ENCODE measurements at places on chromosomes 11 and 22.

DNA sequence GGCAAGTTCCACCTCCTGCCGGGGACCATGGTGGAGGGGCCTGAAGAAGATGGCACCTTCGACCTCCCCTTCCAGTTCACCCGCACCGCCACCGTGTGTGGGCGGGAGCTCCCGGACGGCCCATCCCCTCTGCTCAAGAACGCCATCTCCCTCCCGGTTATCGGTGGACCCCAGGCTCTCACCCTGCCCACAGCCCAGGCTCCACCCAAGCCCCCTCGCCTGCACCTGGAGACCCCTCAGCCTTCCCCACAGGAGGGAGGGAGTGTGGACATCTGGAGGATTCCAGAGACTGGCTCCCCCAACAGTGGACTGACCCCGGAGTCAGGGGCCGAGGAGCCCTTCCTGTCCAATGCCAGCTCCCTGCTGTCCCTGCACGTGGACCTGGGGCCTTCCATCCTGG, 6.4 kb downstream of the CDC42EP2 start:
- no peak for DNase-seq

- no peak for DNase-seq
Observed at GRCh38 chr11:62678433-62678769, 472 bp downstream of the UBXN1 start.

DNA sequence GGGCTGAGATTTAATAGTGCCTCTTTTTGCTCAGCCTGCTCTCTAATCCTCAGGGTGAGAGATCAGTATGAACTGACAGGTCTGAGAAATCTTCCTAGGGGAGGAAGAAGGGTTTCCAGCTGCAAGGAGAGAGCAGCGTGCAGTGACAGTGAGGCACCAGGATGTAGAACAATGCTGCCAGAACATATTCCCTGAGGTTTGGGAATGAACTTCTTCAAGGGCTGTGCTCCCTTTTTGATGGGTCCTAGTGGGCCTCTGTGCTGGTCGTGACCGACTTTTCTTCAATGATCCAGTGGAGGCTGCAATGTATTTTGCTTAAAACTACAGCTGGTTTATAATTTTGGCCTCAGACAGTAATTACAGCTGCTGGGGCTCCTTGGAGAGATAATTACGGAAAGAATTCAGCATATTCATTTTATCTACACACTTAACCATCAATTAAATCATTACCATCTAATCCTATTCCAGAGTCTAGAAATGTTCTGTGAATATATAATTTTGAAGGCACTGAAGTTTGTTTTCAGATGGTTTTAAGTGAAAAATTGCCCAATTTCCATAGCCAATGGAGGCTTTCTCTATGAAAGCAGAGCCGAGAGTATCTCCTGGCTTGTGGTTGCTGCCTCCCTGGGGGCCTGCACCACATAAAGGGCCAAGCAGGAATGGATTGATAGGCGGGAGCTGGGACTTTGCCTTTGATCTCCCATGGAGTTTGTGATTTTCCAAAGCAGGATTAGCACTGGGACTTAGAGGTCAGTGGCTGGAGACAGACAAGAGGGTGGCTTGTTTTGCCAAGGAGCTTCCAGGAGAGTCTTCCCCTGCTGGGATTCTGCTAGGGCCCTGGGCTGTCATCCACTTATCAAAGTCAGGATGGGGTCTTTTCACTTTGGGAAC, 41.0 kb upstream of the OLFML1 start:
- DNase-seq: no peak

GRCh38 chr11:45178890-45179671, 32.6 kb downstream of the PRDM11 start:
- no peak for DNase-seq

- no peak for DNase-seq
Observed at GRCh38 chr11:36703055-36703404, 105.0 kb upstream of the RAG2 start.

DNA sequence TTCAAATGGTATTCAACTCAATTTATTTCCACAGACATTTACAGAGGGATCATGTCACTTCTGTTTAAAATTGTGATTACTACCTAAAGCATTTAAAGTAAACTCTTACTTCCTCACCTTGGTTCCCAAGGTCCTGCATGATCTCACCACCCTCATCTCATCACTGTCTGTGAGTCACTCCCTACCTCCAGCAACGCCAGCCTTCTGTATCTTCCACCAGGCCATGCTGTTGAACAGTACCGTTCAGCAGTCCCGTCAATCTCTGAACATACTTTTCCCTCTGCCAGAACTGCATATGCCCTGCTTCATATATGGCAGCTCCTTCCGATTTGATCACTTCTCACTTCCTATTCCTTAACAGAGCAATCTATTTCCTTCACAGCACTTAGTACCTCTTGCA, 2.0 kb downstream of the FBXO3 start:
- no peak for DNase-seq

Data from foreskin fibroblast (primary cell).